GM23338 (cell line): ENCODE measurements at places on chromosomes 3 and 15.

- DNase-seq = no peak
Observed at GRCh38 chr3:14265246-14265962, 86.8 kb downstream of the LSM3 start.

DNA sequence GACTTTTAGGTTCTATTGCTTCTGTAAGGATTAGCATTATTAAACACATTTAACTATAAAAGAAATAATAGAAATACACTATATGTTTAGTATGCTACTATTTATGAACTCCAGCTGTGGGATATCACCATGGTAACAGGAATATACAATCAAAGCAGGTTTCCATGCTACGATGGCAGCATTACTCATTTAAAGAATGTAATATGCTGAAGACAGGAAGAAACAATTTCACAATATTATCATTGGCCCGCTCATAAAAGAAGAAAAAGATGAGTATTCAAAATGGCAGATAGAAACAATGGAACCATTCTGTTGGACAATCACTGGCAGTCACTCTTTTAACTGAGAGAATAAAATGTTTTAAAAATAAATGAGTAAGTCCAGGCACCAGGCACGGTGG lies 153.4 kb downstream of the CBLB start:
- DNase-seq = no peak

GRCh38 chr3:481680-482079 lies 285.1 kb downstream of the CHL1 start:
- DNase-seq = peak; percentile 47

GRCh38 chr3:132283916-132284405 lies 33.2 kb upstream of the ACP3 start:
- DNase-seq = peak; percentile 22

GRCh38 chr3:124781476-124782376 lies 51.5 kb downstream of the UMPS start:
- DNase-seq = no peak

DNA sequence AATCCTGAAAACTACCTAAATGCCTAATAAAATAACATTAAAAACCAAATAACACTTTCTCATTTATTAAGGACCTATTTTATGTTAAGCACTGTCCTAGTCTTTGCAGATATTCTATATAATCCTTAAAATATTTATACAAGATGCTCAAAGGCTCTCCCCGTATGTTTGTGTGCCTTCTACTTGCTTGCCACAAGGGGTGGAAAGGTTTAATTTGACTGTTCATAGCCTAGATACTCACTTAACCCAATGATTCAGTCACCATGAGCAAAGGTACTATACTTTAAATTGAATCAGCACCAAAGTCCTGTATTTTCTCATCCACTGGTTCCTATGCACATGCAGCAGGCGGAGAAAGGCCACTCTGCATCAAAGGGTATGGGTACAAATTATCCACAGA lies 32.0 kb downstream of the LSAMP start:
- DNase-seq = peak; percentile 37

GRCh38 chr3:52346623-52347530 lies 30.8 kb downstream of the DNAH1 start:
- no peak for DNase-seq

- peak; percentile 78 for DNase-seq
Observed at GRCh38 chr3:129608087-129608935, 1.8 kb upstream of the PLXND1 start.

GRCh38 chr3:42410370-42411131 lies at the start of gene LYZL4:
TSS of gene LYZL4 (minus strand) at chr3:42410610. CDS start at chr3:42407251, 3,359 bp downstream.
- DNase-seq = no peak

- DNase-seq = no peak
Observed at GRCh38 chr3:10949197-10949596, 43.4 kb upstream of the SLC6A1 start.
